ENCODE measurements at places on chromosomes 12 and 14.

- no peak for ATAC-seq
Observed at GRCh38 chr12:3820122-3820521, 53.1 kb downstream of the PARP11 start.

DNA sequence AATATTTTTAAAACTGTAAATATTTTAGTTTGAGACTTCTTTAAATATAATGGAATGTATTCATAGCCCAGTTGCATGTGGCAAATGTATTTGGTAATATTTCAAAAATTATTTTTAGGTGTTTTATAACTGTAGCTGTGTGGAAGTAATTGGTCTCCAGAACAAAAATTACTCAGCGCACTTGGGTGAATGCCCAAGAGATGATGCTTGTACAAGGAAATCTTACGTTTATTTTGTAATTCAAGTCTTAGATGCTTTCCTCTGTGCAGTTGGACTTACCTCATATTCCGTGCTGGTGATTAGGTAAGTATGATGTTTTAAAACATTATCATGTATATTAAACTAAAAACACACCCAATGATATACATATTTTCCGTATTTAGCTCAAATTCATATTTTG lies 76.7 kb upstream of the SLCO1B1 start:
- ATAC-seq = peak; percentile 86

DNA sequence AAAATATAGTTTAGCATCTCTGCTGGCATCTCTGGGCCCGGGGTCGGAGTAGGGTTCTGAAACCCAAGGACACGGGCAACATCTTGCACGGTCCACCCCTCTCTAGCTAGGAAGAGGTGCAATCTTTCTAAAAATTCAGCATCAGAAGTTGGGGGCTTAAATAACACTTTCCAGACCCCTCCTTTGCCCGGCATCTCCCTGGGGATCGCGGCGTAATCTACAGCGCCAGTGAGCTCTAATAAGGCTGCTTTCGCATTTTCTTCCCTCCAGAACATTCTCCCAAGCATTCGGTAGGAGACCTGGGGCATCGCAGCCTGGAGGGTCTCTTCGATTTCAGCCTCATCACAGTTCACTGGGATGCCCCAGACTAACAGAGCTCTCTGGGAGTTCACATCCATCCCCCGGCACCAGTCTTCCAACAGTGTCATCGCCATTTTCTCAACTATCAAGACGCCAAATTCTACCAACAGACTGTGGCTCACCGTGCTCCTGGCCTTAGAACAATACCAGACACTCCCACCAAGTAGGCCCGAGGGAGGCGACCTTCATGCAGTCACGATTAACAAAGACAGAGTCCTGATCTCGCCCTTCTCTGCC lies 880 bp downstream of the PNMA1 start:
- ATAC-seq = peak; percentile 4

DNA sequence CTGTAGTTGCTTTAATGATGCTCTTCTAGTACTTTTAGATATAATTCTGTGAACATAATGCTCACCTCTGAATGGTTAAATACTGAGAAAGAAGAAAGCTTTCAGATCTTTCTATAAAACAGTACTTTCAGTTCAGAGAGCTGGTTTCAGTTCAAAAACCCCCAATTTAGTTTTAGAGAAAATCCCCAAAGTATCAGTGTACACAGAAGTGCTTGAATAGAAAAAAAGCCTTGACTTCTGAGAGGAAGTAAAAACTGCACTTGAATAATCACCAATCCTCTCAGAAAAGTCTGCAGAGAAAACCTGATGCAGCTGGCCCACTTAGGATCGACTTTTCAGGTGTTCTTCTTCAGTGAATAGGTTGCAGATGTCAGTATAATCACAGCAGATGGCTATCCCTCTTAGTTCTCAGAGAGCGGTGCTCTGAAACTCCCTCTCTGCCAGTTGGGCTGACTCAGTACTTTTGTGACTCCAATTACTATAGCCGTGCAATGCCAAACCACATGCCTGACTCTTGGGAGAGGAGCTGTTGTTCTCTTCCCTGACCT lies 616.3 kb downstream of the LRFN5 start:
- no peak for ATAC-seq

GRCh38 chr14:65599375-65599774 lies 186.8 kb downstream of the FUT8 start:
- ATAC-seq = no peak

DNA sequence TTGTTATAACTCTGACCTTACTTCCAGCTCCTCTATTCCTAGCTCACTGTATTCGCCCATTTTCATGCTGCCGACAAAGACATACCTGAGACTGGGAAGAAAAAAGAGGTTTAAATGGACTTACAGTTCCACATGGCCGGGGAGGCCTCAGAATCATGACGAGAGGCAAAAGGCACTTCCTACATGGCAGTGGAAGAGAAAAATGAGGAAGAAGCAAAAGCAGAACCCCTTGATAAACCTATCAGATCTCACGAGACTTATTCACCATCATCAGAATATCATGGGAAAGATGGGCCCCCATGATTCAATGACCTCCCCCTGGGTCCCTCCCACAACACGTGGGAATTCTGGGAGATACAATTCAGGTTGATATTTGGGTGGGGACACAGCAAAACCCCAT lies 14.5 kb upstream of the PHC1 start:
- no peak for ATAC-seq

- no peak for ATAC-seq
Observed at GRCh38 chr14:28879573-28879996, 113.0 kb downstream of the FOXG1 start.

DNA sequence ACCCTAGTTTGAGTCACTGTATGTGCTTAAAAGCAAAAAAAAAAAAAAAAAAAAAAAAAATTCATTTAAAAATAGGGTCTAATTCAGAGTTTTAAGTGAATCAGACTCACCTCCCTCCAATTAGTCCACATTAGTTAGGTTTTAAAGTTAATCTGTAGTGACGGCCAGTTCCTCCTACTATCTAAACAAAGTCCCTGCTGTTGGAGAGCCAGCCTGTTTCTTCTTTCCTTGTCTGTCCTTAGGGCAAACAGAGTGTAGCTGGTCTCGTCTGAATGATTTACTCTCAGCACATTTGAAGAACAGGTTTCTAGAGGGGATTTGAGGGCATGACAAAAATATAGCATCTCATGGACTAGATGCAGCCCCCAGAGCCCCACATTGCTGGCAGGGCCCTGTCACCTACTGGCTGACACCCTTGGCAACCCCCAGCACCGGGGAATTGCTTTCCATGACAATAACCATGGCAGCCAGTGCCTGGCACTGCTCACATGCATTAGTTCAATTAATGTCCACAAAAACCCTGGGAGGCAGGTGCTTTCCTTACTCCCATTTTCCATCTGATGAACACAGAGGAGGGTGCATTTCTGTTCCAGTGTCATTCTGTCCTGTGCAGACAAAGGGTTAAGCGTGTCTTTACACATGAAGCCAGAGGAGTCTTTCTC lies 138.3 kb downstream of the PLXNC1 start:
- ATAC-seq = no peak

DNA sequence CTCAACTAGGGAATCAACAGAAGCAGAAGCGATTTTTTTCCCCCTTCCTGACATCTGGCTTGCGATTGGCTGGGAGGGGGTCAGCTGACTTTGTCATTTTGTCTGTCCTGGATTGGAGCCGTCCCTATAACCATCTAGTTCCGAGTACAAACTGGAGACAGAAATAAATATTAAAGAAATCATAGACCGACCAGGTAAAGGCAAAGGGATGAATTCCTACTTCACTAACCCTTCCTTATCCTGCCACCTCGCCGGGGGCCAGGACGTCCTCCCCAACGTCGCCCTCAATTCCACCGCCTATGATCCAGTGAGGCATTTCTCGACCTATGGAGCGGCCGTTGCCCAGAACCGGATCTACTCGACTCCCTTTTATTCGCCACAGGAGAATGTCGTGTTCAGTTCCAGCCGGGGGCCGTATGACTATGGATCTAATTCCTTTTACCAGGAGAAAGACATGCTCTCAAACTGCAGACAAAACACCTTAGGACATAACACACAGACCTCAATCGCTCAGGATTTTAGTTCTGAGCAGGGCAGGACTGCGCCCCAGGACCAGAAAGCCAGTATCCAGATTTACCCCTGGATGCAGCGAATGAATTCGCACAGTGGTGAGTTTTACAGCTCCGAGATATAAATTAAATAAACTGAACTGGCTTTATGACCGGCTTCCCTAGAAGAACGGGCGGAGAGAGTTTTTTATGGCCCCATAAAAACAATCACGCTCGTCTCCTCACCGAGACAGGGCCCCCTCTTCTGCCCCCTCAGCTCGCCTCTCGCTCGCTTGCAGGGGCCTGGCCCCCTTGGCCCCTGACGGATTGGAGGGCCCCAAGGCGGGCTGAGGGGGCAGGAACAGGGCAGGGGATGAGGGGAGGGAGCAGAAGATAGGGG lies at the start of gene HOXC6:
Gene HOXC6, plus strand, starts transcription at position 127 of the 888 bp plus-strand sequence. Its CDS starts 82 bp downstream, at position 209.
- ATAC-seq = no peak

DNA sequence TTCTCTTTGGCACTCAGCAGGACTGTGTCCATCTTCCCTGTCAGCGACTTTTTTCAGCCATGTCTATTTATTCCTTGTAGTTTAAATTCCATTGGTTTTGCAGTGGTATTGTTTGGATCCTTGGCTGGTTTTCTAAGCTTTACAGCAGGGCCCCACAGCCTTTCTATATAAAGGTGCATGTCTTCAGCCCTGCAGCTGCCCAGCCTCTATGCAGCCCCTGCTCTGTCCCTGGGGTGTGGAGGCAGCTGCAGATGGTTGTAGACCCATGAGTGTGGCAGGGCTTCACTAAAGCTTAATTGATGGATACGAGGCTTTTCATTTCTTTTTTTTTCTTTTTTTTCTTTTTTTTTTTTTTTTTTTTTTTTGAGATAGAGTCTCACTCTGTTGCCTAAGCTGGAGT lies 29.7 kb downstream of the SFSWAP start:
- no peak for ATAC-seq

DNA sequence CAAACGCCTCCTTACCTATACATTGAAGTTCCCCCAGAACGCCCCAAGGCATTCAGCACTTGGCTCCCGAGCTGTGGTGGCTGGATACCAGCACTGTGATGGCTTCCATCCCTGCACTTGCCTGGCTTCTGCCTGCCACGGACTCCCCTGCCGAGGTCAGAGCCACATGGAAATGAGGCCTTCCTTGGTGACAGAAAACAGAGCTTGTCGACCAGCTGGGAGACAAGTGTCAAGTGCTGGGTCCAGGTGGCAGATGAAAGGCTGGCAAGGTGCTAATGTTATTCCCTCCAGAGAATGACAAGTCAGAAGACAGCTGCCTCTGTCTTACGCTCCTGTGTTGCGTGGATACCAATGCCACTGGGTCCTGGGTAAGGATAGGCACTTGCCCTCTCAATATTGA lies 26.2 kb upstream of the GNG2 start:
- ATAC-seq = no peak

- ATAC-seq = no peak
Observed at GRCh38 chr14:64303471-64303917, 9.3 kb upstream of the ESR2 start.

DNA sequence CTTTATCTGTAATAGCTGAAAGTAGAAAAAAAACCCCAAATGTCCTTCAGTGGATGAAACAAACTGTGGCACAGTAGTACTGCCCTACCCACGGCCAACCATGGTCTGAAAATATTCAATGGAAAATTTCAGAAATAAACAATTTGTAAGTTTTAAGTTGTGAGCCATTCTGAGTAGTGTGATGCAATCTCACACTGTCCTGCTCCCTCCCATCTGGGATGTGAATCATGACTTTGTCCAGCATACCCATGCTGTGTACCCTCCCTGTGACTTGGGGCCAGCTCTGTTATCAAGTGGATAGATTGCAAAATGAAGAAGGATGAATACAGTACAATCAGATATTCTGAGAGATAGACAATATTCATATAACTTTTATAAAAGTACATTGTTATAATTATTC lies 106.2 kb downstream of the SMOC1 start:
- ATAC-seq = peak; percentile 57

- no peak for ATAC-seq
Observed at GRCh38 chr14:78764240-78764639, 594.1 kb downstream of the NRXN3 start.

DNA sequence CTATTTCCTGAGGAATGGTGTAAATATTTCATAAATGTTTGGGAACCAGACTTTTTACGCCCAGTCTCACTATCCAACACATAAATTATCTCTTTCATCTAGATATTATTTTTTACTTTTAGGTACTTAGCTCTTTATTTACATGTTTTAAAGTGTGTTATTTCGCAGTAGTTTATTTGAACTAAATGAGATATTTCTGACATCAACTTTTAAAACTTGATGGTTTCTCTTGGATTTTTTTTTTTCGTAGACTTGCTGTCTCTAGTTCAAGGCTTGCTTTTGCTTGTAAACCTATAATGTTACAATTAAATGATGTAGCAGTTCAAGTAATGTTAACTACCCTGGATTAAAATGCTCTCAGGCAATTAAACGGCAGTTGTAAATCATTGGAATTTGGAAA lies 241.7 kb upstream of the PDE3A start:
- ATAC-seq = no peak

DNA sequence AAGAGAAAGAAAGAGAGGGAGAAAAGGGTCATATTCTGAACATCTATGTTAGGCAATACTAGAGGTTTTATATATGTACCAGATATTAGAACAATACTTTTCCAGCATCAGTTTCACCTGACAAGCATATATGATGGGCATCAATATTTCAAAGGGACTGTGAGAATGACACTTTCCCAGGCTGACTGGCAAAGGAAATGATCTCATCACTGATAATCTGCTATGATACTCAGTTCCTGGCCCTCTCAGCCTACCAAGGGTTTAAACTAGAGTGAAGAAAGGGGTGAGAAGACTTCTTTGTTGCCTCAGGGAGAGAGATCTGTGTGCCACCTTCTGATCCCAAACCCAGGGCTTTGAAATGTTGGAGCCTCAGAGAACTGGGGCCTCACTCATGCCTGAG lies 183.5 kb downstream of the TTC8 start:
- no peak for ATAC-seq

DNA sequence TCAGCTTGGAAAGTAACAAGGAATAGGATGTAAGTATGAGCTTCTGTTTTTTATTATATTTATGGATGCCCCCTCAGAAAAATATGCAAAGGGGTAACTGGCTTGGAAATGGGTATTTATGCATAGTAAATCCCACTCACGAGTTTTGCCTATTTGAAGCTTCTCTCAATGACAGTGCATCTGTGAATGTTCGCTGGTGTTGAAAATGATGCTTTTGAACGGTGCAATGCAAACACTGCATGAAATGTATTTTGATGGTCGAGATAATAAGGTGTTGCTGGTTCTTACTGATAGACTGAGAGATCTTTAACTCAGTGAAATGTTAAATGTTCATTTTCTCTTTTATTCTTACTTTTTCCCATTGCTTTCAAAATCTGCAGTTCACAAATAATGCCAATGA lies 36.0 kb upstream of the PSEN1 start:
- no peak for ATAC-seq

GRCh38 chr12:108911915-108912314 lies 32.0 kb downstream of the DAO start:
- ATAC-seq = no peak

- ATAC-seq = no peak
Observed at GRCh38 chr14:80607430-80608190, 333.9 kb downstream of the CEP128 start.

- no peak for ATAC-seq
Observed at GRCh38 chr14:33917661-33918060, 33.2 kb downstream of the EGLN3 start.

GRCh38 chr14:36056845-36057244 lies 119.7 kb downstream of the PTCSC3 start:
- no peak for ATAC-seq

Data from gastroesophageal sphincter (tissue), 4 donors.